Activated CD4-positive, alpha-beta T cell treated with anti-CD3 and anti-CD28 coated beads, Interleukin-2, amount 50 U/mL, for 16 hours (primary cell): ENCODE measurements at places on chromosomes 12 and 14.

GRCh38 chr12:95857156-95857555 is 1.6 kb upstream of the SNRPF start:
- DNase-seq, result no peak

DNA sequence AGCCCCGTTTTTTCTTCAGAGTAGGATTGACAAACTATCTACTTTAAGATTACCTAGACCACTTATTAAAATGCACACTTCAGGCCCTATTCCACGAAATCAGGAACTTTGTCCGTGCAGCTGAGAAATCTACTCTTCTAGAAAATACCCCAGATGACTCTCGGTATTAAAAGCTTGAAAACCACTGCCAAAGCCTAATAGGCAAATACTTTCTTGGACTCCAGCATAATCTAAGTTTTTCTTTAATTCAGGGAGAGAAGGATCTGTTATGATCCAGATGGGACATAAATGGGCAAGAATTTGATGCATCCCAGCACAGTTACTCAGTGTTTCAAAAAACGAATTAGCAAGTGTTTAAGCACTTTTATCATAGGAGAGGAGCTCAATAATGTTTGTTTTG is 94.5 kb downstream of the TMX1 start:
- DNase-seq, result no peak

- DNase-seq, result peak; percentile 39
Measured at GRCh38 chr14:21990116-21990515, 316.5 kb upstream of the OR4E1 start.

DNA sequence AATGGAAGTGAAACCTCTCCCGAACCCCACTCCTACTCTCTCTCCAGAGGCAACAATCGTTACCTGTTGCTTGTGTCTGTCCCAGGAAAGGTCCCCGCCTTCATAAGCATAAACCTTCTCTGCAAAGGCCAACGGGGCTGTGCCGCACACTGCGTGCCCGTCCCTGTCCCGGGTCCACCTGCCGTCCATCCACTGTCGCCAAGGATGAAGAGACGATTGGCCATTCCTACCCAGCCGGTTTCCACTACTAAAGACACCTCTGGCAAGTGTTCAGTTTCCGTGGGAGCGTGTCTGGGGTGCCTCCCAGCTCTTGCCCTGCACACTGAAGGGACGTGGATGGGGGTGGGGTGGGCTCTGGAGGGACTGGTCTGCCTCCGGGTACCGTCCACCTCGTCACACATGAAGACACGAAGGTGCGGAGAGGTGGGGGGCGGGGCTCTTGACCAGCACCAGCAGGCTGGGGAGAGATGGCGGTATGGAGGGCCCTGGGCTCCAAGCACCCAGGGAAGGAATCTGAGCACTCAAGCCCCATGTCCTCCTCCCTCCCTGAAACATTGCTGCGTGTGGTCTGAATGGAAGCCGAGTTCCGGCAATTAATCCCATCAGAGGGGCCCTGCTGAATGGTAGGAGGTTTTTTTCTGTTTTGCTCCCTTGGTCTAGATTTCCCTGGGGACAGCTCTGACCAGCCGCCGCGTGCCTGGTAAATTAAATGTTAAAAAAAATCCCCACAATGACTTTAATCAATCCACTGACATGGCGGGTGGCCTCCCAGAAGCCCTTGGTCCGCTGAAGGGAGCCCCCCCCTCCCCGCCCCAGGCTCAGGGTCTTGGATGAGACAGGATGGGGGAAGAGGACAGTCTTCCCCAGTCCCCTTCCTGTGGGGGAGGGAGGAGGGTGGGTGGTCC is 4.1 kb upstream of the KIF26A start:
- DNase-seq, result no peak

DNA sequence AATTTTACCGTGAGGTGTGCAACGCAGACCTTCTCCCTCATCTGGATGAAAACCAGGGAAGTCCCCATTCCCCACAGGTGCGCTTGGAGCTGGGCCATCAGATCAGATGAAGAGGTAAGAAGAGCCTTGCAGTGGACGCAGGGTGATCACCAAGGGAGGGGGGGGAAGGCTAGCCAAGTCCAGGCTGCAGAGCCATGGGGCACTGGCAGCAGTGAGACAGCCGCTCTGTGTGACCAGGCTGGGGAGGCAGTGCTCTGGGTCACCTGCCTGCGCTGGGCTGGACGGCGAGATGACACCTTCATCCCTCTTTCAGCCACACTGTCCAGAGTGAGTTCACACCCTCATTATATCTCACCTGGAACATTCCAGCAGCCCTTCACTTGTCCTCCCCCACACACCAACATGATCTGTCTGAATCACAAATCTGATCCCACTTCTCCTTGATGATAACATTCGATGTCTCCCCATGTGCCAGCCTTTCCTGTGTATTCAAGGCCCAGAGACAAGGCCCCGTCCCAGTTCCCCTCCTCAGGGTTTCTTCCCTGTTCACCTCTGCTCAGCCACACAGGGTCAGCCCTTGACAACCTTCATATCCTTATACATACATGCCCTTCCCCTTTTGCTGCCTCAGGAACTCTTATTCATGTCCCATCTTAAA is 65.9 kb upstream of the VASH1 start:
- DNase-seq, result no peak

DNA sequence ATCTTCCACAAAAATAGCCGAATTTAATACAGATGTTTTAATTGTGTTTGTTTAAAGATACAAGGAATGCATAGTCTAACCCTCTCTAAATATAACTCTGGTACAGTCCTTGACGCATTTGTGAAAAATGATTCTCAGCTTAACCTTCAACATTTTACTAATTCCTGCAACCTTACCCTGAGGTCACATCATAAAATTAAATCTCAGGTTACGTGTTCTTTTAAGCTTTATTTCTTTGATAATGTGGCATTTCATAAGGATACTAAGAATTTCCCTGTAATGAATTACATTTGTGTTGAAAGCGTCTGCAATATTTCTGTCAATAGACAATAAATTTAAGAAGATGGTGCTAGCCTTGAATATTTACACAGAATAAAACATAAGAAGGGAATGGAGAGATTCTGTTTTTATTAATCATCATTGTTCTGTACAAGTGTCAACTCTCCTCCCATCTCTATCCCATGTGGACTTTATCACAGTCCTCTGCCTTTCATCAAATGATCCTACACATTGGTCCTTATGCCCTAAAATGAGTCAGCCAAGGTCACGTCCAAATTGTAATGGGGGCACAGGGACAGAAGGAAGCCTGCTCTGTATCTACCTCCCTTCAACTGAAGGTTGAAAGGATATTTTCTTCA is 769.3 kb upstream of the FLRT2 start:
- DNase-seq, result no peak
